ENCODE measurements at places on chromosomes 13 and 19.

GRCh38 chr19:16569609-16570320 is 2.5 kb downstream of the SLC35E1 start:
- DNase-seq: no peak

GRCh38 chr19:11252665-11253355 is 9.5 kb downstream of the DOCK6 start:
- no peak for DNase-seq

DNA sequence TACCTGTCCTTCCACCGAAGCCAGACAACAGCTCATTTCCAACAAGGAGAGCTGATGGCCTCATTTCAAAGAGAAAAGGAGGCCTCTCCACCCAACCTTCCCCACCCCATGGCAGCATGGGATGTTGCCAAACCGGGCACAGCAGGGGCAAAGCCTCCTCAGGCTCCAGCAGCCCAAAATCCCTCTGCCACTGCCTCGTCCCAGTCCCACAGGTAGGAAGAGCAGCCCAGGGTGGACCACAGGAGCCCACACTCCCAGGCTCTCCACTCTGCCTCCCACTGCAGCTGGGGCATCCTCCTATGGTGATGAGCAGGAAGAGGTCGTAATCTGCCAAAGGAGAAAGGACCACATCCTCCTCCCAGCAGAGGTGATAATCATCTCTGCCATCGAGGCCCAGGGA is 50.9 kb downstream of the PEPD start:
- no peak for DNase-seq

- DNase-seq: no peak
Measured at GRCh38 chr19:54389553-54389952, 24.8 kb upstream of the LAIR1 start.

DNA sequence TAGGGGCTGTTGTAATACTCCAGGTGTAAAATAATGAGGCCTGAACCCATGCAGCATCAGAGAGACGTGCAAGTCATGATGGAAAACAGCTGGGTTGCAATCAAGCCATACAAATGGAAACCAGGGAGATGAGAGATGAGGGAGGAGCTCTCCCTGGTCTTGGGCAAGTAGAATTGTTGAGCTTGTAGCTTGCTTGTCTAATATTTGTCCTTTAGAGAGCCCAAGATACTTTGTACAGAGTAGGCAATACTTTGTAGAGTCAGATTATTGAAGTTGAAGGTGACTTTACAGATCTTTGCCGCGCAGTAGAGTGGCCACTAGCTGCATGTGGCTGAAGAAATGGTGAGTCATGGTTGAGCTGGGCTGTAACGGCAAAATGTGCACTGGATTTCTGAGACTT is 8.3 kb downstream of the ATP8A2 start:
- no peak for DNase-seq

GRCh38 chr13:105827111-105827809 is 708.2 kb downstream of the EFNB2 start:
- DNase-seq: no peak

GRCh38 chr13:29999492-30000369 is 149.3 kb upstream of the UBL3 start:
- DNase-seq: no peak

- no peak for DNase-seq
Measured at GRCh38 chr13:85019121-85019520, 780.1 kb downstream of the SLITRK6 start.

DNA sequence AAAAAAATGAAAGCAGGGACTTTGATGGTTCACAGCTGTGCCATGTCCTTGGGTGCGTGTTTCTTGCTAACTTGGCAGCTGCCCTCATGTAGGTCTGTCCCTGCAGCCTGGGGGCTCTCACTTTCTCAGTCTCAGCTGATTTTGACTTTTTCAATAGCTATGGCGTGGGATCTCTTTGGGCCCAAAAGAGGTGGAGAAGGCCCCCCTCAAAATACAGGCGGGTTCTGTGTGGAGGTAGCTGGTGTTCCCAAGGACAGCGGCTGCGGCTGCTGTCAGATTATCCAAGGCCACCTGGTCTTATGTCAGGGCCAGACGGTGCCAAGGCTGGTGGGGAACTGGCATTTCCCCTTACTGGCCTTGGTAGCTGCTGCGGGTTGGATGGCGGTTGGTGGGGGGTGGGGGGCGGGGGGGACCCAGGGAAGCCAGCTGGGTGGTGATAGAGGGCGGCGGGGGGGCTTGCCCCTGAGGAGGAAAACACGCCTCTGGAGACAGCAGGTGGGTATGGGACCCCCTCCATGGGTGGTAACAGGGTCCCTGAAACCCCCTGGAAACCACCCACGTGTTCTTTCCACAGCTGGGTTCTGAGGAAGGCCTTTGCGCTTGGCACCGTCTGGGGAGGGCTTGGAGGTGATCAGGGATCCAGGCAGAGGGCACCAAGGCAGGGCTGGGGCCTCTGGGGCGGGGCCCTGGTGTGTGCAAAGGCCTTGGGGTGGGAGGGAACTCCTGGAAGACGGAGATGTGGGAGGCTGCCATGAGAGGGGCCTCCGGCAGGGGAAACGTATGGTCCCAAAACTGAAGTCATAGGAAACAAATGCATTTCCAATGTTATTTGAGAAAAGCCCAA is 4.1 kb downstream of the TIMM13 start:
- no peak for DNase-seq

DNA sequence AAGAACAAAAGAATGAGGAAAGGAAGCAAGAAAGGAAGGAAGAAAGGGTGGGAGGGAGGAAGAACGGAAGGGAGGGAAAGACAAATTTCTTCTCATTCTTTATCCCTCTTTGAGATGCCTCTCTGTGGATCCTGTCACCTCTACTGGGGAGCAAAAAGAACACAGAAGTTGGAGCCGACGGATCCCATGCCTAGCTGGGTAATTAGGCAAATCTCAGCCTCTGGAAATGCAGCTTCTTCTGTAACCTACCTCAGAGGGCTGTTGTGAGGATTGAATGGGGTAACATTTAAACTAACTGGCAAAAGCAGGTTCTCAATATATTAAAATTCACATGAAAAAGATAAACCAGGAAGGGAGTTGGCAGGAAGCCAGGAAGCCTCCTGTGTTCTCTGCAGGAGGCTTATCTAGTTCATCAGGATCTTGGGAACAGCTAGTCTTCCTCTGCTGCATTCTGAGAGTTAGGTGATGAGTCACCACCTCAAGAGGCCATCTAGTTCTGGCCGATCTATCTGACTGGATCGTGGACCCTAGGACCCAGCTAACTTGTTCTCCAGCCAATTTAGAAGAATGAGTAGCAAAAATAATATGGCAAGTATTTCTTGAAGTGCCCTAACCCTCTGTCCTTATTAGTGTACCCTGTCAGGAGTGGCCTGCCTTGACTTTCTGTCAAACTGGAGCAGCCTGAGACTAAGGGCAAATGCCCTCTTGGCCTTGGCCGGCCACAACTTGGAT is 15.2 kb upstream of the CPB2 start:
- DNase-seq: no peak

DNA sequence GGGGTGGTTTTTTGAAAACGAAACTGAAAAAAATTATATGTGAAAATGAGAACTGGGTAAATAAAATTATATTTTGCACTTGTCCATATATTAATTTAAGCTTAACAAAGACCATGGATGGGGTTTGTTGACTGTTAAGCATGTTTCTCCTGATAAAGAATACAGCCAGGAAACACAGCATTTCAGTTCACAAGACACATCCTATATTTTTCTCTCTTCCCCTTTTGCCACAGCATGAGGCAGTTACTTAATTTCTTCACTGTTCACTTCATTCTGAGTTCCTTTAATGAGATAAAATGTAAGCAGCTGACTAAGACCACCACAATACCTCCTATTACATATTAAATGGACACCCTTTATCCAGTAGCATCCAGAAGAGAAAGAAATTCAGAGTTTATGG is 64.0 kb downstream of the RXFP2 start:
- DNase-seq: no peak

- no peak for DNase-seq
Measured at GRCh38 chr13:75467040-75467728, 14.8 kb downstream of the TBC1D4 start.

DNA sequence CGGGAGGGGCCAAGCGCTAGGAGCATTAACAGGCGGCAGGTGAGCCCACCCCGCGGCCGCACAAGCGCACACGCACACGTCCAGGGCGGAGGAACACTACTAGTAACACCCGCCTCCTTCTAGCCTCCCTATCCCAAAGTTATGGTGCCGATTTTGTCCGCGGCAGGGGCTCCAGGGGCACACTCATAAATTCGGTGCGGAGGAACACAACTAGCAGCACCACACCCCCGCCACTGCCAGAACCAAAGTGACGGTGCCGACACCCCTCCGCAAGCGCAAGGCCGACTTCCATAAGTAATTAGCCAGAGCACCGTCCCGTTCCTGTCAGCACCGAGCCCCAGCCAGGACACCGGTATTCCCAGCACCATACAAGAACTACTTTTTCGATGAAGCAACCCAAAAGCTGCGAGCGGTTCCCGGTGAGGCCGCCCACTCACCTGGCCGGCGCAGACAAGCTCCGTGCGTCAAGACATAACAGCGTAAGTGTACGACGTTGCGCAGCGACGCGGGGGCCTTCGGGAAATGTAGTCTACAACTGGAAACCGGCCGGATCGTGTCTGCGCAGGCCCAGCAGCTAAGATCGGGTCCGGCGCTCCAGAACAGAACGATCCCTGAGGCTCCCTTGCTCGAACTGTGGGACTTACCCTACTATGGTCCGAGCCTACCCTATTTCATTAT is at the start of the genes ZNF540 and ZNF571:
TSS of gene ZNF540 (plus strand) at position 573 of the 678 bp plus-strand sequence. CDS start 3,572 bp downstream, outside the sequence.
TSS of gene ZNF571 (minus strand) at position 489 of the 678 bp plus-strand sequence. CDS start 8,116 bp downstream, outside the sequence.
- peak; percentile 93 for DNase-seq

DNA sequence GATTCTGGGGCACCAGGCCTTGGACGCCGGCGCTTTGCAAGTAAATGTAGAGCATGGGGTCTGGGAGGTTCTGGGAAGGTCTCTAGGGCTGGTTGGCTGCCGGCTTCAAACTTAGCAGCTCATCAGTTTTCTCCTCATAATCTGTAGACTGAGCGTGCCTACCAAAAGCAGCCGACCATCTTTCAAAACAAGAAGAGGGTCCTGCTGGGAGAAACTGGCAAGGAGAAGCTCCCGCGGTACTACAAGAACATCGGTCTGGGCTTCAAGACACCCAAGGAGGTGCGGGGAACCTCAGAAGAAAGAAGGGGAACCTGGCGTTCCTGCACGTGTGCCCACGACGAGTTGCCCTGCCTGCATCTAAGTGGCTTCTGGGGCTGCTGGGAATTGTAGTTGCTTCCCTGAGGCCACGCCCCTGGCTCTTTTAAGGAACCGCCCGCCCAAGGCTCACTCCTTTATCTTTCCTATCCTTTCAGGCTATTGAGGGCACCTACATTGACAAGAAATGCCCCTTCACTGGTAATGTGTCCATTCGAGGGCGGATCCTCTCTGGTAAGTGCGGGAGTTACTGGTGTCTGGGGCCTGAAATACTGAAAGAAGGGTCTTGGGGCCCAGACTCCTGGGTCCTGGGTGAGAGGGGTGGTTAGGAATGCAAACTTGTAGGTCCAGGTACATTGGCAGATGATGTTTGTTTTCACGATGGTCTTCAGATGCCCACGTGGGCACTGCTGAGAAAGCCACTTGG is 984 bp downstream of the RPS11 start:
- DNase-seq: peak; percentile 88

DNA sequence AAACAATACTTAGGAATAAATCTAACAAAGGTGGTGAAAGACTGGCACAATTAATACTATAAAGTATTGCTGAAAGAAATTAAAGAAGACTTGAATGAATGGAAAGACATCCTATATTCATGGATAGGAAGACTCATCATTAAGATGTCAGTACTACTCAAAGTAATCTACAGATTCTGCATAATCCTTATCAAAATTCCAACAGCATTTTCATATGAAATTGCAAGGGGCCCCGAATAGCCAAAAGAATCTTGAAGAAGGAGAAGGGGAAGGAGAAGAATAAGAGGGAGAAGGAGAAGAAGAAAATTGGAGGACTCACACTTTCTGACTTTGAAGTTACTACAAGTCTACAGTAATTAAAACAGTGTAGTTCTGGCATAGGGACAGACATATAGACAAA is 25.6 kb upstream of the LRP3 start:
- DNase-seq: no peak

- DNase-seq: no peak
Measured at GRCh38 chr13:107870400-107870799, 344.9 kb downstream of the LIG4 start.

- DNase-seq: no peak
Measured at GRCh38 chr13:80363890-80364503, 23.1 kb upstream of the SPRY2 start.

DNA sequence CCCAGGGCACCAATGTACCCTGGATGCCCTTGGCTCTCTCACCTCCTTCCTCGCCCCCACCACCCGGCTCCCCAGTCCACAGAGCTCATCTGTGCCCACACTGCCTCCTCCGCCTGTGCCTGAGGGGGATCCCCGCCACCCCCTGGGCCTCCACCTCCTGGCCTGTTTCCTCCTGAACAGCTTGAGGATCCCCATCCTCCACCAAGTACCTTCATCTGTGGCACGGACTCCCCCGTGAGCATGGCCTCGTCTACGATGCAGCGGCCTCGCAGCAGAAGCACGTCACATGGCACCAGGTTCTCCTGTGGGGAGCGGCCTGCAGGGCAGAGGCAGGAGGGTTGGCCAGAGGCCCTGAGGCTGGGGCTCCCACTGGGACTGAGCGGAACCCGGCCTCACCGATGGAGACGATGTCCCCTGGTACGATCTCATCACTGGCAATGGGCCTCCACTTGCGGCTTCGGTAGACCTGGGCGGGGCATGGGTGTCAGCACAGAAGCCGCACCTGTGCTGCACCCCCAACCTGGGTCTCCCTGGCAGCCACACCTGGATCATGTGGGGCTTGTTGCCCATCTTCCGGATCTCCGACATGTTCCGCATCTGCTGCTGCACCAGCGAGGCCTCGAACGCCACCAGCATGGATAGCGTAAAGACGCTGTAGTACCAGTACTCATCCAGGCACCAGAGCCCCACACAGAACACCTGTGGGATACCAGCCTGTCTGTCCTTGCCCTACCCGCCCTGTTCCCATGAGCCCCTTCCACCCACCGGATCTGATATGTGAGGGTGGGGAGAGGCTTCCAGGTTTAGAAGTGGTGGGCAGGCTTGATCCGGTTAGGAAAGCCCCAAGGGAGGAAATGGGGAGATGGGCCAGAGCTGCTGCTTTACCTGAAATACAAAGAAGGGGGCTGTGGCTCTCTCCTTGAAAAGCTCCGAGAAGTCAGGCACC is 6.8 kb downstream of the ATP13A1 start:
- DNase-seq: no peak

GRCh38 chr19:46892252-46893179 is 31.7 kb downstream of the ARHGAP35 start:
- no peak for DNase-seq

- no peak for DNase-seq
Measured at GRCh38 chr13:109465148-109465547, 321.2 kb downstream of the IRS2 start.
